ENCODE measurements at places on chromosomes 13 and 19.
A peak's percentile ranks its signal among the peaks of the same experiment; 100 is the strongest.

DNA sequence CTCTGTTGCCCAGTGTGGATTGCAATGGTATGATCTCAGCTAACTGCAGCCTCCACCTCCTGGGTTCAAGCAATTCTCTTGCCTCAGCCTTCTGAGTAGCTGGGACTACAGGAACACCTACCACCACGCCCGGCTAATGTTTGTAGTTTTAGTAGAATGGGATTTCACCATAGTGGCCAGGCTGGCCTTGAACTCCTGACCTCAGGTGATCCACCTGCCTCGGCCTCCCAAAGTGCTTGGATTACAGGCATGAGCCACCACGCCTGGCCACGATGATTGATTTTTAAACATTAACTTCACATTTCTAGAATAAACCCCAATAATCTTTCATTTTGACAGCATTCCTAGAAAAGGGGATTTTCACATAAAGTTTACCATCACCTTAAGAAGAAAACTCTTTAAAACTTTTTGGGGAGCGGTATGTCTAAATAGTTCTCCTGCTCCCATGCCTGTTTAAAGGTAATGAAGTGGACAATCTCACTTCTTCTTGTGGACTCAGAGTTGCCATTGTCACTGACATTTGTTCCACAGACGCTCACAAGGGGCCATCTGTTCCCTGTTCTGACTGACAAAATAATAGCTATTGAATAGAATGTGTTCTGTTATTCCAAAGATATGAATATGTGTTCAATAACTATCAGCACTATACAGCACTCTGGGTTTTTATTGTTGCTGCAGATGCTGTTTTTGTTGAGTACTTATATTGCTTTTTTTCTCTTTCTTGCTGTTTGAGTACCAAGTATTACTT is 66.1 kb upstream of the C1QTNF9B start:
- no peak for DNase-seq

DNA sequence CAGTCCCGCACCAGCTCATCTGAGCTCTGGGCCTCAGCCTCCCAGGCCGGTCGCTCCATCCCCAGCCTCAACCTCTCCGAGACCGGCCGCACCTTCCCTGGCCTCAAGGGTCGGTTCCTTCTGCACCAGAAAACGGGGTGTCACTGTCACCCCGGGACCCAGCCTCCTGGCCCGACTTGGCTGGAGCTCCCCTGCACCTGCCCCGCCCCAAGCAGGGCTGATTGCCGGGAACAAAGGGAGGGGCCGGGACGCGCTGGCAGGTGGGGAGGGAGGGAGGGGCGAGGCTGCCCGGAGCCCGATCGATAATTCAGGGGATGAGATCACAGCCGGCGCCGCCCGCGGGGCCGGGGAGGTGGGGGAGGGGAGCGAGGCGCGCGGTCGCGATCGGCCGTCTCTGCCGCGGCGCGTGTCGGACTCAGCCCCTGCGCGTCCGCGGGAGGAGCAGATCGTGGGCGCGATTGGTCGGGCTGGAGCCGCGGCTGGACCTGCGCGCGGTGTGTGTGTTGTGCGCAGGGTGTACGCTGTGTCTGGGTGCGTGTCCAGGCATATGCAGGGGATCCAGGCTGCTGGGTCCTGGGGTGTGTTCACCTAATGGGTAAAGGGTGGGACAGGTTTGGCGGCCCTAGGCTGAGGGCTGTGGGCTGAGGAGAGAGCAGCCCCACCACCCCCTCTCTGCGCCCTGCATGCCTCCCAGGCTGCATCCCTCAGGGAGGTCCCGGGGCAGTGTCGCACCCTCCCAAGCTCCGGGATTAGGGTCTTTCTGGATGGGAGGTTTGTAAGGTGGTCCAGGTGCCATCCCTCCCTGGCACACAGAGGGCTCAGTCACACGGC is 1.1 kb upstream of the SHC2 start:
- DNase-seq, result no peak

DNA sequence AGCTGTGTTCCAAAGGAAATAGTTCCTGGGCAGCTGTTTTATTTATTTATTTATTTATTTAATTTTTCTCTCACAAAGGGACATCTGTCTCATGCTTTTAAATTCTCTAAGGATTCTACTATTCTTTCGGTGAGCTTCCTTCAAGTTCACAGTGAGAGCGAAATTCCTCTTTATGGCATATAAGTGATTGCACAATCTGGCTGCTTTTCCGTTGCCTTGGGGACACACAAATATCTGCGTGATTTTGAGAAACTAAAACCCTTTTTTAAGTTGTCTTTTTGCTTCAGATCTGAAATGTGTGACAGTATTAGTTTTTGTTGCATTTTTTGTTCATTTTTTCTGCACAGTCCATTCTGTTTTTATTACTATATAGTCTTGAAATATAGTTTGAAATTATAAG is 19.2 kb downstream of the ZNF486 start:
- peak; percentile 4 for DNase-seq

GRCh38 chr19:38561053-38561606 is 56.6 kb downstream of the MAP4K1 start:
- DNase-seq, result no peak

DNA sequence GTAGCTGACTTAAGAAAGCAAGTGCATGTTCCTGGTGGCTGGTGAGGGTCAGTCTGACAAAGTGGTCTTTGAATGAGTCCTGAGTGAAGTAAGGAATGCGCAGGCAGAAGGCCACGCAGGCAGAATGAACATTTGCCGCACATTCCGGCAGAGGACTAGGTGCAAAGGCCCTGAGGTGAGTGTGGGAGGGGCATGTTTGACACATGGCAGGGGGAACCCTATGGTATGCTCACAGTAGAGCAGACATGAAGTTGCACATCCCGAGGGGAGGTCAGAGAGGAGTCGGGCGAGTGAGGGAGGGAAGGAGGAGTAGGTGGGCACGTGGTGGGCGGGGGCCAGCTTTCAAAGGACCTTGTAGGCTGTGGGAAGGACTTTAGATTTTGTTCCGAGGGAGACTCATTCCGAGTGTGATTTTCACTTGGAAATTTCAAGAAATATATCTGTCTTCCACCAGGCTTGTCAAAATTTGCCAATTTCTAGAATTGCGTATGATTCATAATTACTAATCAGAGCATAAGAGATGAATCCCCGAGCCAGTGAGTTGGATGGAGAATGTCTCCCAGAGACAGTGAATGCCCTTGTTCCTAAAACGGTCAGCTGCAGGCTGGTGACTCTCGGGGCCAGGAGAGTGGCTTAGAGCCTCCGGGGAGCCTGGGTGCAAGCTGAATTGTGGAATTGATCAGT is 40.3 kb downstream of the ERICH6B start:
- DNase-seq, result no peak
